T-cell (primary cell): ENCODE measurements at places on chromosomes 3 and 15. TPM values are rescaled to one million over a fixed set of nuclear protein-coding genes. Genes with fewer than 3 reads are reported as not detected.

DNA sequence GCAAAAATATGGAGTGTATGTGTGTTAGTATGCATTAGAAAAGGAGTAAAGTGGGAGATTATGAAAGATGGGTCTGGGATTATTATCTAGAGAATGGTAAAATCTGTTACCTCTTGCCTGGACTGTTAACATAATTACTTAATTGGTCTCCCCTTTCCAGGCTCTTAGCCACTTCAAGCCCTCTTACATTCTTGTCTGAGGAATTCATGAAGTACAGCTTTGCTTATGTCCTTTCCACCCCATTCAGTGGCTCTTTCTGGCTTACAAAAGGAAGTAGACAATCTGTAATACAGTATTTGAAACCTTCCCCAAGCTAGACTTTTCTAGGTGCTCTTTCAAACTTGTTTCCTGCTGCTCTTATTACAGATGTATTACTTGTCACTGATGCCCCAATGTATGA, 129.8 kb downstream of the MBNL1 start:
- no peak for DNase-seq

GRCh38 chr15:61033319-61033718, 195.8 kb downstream of the RORA start:
- no peak for DNase-seq

DNA sequence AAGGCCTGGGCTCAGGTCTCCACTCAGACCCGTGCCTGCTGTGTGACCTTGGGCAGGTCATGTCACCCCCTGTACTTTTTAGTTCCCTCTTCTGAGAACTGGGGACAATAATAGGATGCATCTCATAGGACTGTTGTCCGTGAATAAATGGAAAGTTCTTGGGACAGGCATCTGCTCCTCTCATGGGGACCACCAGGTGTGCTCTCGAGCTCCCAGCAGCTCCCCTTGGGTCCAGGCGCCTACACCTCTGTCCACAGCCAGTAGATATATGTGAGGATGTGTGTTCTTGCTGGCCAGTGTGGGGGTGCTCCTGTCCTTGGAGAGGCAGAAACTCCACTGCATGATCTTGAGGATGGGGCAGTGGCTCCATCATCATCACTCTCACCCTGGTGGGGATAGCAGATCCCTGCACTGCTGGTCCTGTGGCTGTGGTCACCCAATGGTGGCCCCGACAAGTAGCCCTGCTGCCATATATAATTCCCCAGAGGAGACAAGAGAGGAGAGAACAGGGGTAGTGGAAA, 257.6 kb upstream of the TLE3 start:
- DNase-seq, result no peak

DNA sequence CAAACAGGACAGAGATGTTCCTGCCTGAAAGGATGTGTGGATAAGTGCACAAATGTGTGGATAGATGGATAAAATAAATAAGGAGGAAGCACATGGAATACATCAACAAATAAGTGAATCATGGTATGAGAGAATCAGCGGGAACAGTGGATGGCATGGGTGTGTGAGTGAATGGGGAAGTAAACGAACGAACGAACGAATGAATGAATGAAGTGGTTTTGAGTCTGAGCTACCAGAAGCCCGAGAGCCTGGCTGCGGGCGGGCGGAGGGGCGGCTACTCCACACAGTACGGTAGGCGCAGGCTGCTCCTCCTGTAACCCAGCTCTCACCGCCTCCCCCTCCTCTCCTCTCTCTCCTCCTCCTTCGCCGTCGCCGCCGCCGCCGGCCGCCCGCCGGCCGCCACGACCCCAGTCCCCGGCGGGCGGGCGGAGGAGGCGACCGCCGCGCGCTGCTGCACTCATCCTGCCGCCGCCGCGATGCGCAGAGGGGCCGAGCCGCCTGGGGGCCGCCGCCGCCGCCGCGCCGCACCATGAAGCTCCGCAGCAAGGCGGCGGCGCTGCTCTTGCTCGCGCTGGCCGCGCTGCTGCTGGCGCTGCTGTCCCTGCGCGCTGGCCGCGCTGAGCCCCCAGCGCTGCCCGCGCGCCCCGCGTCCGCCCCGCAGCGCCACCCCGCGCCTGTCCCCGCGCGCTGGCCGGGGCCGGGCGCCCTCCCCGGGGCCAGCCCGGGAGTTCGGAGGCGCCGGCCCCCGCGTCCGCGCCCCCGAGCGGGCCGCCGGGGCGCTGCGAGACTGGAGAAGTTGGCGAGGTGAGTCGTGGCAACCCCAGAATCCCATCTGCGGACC, at the start of gene GXYLT2:
TSS of gene GXYLT2 (plus strand) at position 342 of the 841 bp plus-strand sequence. CDS start at position 530, 188 bp downstream.
- DNase-seq, result peak; percentile 7

- DNase-seq, result no peak
These were observed 76.6 kb upstream of the PRTG start for GRCh38 chr15:55819397-55820034.

The SCN5A gene
- 0.12 TPM for total RNA-seq

The MB21D2 gene
- total RNA-seq, result 4.1 TPM

The NPAP1 gene
- not detected for total RNA-seq

The RASGRF1 gene
- not detected for total RNA-seq
